ENCODE measurements at places on chromosomes 6 and 20. TPM values are rescaled to one million over a fixed set of nuclear protein-coding genes. Genes with fewer than 3 reads are reported as not detected.

- H3K4me3 ChIP-seq, result no peak overlapping the region
- no peaks in the 10 kb centered on the region for H3K27me3 ChIP-seq
- H3K4me1 ChIP-seq, result no peaks in the 10 kb centered on the region
- no peak overlapping the region for H3K27ac ChIP-seq
Observed at GRCh38 chr6:147321260-147321659, 117.0 kb downstream of the STXBP5 start.

DNA sequence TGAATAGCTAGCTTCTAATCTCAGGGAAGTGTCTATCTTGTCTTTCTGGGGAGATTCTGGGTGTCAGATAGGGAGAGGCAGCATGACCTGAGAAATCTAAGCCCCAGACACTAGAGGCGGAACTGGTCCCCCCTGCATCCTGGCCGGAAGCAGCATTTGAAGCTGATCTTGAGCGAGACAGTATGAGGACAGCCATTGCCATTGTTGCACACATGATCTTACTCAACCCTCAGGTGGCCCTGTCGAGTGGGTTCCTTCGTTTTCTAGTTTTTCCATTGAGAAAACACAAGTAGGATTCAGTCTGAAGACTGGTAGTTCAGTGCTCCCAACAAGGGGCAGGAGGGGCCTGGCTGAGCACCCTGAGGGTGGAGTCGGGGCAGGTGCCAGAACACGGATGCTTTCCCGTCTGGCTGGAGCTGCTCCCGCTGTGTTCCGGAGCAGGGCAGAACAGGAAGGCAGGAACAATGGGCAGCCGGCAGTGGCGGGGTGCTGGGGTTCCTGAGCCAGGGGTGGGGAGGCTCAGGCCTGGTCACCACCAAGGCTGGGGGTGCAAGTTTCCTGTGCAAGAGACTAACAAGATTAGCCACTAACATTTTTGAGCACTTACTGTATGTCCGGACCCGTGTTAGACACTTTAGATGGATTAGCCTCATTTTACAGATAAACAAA lies 7.9 kb upstream of the SDCBP2 start:
- DNase-seq, result no peak
- peaks cover 3% of the 10 kb centered on the region for H3K36me3 ChIP-seq
- peaks cover 7% of the 10 kb centered on the region for H3K4me1 ChIP-seq
- H3K4me3 ChIP-seq, result no peak overlapping the region

Gene CLDN20
- total RNA-seq, result not detected

GRCh38 chr6:42079941-42080464 lies 29.7 kb downstream of the TAF8 start:
- H3K27me3 ChIP-seq, result no peaks in the 10 kb centered on the region
- no peak overlapping the region for H3K27ac ChIP-seq
- peaks cover 3% of the 10 kb centered on the region for H3K36me3 ChIP-seq
- no peak overlapping the region for H3K4me3 ChIP-seq

Gene UST
- total RNA-seq, result not detected

DNA sequence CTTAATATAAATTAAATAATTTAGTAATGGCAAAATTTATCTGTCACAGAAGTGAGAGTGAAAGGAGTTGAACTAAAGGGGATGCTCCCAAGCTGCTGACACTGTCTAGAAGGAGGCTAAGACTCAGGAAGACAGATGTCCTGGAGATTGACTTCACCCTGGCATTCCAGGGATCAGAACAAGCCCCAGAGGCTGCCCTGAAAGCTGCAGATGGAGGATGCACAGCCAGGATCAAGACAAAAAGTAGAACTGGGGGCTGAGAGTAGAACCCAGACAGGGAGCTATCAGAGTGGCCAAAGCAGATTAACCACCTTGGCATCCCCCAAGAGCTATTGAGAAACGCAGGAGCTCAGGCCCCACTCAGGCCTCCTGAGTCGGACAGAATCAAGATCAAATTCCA lies 189.2 kb upstream of the PLCB4 start:
- no peak overlapping the region for H3K4me3 ChIP-seq
- H3K27me3 ChIP-seq, result no peaks in the 10 kb centered on the region
- H3K4me1 ChIP-seq, result no peaks in the 10 kb centered on the region
- no peak overlapping the region for H3K27ac ChIP-seq
- DNase-seq, result no peak
